IMR-90 (cell line): ENCODE measurements at places on chromosomes 12 and 14. TPM values are rescaled to one million over a fixed set of nuclear protein-coding genes. Genes with fewer than 3 reads are reported as not detected.
A peak's percentile ranks its signal among the peaks of the same experiment; 100 is the strongest.

- DNase-seq, result no peak
Measured at GRCh38 chr14:97894552-97894951, 1097.4 kb downstream of the VRK1 start.

GRCh38 chr12:132649226-132649945 is 30.8 kb downstream of the P2RX2 start:
- no peak for DNase-seq

RILPL2 gene
- polyA plus RNA-seq, result 2.1 and 2.2 TPM in 2 replicates

DNA sequence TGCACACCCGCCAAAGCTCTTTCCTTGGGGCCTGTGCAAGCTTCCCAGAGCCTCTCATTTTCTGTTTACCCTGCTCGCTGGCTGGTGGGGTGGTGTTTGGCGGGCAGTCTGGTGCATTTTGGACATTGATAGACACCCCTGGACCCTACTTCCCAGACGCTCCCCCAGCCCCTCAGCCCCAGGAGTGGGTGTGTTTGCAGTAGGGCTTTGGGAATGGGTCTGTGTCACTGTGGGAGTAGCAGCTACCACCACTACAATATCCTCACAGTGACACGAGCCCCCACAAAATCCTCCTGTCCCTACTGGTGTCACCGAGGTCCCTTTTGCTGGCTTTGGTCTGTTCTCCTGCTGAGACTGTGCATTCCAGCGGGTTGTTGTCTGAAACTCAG is 371.3 kb downstream of the TMEM121 start:
- no peak for DNase-seq

RSRC2 gene
- polyA plus RNA-seq, result 31.5 and 32.1 TPM in 2 replicates

- peak; percentile 28 for DNase-seq
Measured at GRCh38 chr12:12349711-12350665, at the start of gene MANSC1. Gene MANSC1 (minus strand): TSS chr12:12350242. CDS start chr12:12343314, 6,928 bp downstream.

CLEC1B gene
- not detected in 2 replicates for polyA plus RNA-seq

CLEC14A gene
- 5.7 and 6.2 TPM in 2 replicates for polyA plus RNA-seq

DNA sequence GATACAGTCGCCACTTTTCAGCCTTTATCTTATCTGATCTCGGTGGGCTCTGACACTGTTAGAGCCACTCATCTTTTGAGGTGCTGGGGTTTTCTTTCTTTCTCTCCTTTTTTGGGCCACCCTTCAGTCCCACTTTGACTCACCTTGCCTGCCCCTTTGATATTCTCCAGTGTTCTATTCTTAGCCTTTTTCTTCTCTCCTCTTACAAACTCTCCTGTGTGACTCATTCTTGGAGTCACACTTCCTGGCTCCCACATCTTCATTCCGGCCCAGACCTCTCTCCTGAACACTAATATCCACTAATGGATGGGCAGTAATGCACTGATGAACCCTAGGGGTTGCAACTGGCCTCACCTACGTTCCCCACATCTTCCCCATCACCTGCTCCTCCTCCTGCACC is 2.2 kb upstream of the DCD start:
- DNase-seq, result no peak

AHNAK2 gene
- polyA plus RNA-seq, result 2.5 and 2.6 TPM in 2 replicates

DNA sequence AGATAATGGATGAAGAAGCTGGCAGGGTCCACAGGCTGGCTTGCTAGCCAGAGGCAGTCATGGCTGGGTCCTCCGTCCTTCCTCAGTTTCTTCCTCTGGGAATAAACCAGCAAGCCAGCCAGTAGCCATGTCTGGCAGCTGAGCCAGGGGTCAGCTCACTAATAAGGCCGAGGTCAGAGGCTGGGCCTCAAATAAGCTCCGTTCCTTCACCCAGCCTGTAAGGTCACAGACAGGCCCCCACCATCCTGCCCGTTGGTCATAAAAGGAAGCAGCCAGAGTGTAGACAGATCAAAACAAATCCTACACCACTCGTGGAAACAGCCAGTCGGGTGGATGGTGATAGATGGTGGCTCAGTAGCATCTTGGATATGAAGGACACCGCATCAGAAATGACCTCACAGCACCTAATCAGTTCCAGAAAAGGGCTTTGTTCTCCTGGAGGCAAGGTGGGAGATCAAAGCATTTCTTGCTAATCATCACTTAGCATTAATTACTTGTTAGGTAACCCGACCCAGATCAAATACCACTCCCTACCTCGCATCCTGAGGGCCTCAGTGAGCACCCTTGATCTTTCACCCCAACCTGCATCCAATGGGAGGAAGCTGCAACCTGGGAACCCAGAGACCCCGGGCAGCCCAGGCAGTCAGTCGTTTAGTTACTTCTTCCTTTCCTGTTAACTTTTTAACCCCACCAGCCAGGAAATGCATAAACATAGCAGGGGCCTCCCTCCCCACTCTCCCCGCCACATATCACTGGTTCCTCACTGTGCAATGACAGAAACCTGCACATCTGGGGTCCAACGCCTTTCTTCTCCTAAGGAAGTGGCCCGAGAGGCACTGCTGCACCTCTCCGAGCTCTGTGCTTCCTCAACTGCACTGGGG is 90.2 kb downstream of the KDM2B start:
- no peak for DNase-seq

TAS2R46 gene
- 0.09 TPM in 1 of 2 replicates, not detected in the other for polyA plus RNA-seq

DNAI7 gene
- 0.06 and 0.07 TPM in 2 replicates for polyA plus RNA-seq

- DNase-seq, result no peak
Measured at GRCh38 chr14:68968051-68968450, 11.1 kb downstream of the ACTN1 start.

DNA sequence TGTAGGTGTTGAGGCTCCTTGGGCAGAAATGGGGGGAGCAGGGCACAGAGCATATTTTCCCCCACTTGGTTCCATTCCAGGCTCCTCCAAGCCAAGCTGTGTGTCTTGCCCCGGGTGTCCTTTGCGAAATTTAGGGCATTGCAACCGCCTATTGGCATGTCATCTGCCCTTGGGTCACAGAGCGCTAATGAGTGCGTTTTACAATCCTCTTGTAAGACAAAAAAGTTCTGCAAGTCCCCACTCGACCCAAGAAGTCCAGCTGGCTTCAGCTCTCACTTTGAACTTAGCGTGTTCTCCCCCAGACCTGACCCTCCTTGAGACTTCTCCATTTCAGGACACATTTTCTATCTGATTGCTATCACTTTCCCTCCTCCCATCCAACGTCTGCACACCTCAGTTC is 6.1 kb upstream of the LRTM2 start:
- no peak for DNase-seq

- peak; percentile 89 for DNase-seq
Measured at GRCh38 chr12:14948672-14949071, 10.3 kb upstream of the ERP27 start.

PRPH gene
- not detected in 2 replicates for polyA plus RNA-seq

DNA sequence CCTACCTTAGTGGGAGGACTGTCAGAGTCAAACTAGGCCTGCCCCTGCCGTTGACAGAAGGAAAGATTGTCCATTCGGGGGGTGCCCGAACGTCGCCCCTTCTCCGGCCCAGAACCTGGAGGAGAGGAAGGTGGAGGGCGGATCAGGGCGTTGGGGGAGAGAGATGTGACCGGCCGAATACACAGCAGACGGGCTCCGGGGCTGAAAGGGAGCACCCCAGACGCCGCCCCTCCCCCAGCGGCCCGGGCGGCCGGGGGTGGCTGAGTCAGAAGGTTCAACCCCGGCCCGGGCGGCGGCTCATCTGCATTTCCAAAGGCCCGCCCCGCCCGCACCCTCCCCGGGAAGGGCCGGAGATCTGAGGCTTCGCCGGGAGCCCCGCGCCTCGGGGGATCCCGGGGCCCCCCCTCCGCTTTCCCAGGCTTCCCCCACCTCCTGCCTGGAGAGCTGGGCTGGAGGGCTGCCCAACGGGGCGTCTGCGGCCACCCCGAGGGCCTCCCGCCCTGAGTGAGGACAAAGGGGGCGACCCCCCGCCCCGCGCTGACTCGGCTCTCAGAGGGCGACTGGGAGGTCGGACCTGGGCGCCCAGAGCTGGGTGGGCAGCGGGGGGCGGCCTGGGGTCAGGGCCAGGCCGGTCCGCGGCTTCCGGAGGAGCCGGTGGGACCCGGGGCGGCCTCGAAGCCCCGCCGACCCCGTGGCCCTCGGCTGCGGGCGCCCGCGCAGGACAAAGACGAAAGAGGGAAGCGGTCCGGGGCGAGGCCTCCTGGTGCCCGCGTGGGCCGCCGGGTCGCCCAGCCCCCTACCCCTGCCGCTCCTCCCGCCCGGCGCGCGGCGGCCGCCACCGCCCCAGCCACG is 3.7 kb upstream of the SETD1B start:
- DNase-seq, result peak; percentile 84

- DNase-seq, result no peak
Measured at GRCh38 chr14:100393906-100394732, 71.0 kb downstream of the SLC25A47 start.
